ENCODE measurements at places on chromosomes 11 and 22.

DNA sequence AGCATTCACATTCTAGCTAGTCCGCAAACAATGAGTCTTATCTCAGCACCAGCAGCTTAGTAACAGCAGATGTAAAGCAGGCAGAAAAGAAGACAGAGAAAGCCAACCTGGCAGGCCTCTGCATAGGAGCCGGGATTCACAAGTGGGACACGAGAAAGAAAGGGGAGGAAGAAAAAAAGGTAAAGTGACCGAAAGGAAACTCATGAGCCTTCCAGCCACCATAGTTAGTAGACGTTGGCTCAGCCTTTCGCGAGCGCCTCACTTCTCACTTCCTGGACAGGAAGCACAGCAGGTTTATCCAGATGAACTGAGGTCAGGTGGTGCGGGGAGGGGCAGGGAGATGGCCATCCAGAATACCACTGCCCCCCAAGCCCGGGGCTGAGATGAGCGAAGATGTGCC is 19.7 kb upstream of the KAT5 start:
- no peak for DNase-seq

DNA sequence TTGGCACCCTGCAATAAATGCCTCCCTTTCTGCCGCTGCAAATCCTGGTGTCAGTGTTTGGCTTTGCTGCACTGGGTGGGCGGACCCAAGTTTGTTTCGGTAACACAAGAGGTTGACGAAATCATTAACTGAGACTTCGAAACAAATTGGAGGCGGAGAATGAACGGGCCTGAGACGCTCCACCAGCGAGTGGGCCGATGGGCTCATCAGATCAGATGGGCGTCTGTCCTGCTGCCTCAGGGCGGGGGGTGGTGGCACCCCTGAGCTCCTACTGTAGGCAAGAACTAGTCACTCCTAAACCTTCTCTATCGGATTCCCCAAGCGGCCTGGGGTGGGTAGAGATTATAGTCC is 918 bp upstream of the CAPN5 start:
- no peak for DNase-seq

- no peak for DNase-seq
Observed at GRCh38 chr11:109425554-109425953, 3.6 kb downstream of the C11orf87 start.

DNA sequence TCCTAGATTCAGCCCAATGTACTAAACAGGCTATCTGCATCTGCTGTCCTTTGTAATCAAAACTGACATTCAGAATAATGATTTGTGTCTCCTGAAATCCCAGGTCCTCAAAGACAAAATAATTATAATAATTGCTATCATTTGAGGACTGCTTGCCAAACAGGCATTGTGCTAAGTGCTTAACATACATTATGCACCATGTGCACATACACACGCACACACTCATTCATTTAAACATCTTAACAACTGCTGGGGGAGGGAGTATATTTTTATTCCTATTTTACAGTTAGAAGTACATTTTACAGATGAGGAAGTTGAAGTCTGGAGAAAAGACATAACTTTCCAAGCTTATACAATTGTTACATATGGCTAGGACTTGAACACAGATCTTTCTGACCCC is 308.0 kb upstream of the ZC3H12C start:
- no peak for DNase-seq
